ENCODE measurements at places on chromosomes 4 and X.

- no peak for DNase-seq
Observed at GRCh38 chr4:24364852-24365251, 219.5 kb downstream of the DHX15 start.

DNA sequence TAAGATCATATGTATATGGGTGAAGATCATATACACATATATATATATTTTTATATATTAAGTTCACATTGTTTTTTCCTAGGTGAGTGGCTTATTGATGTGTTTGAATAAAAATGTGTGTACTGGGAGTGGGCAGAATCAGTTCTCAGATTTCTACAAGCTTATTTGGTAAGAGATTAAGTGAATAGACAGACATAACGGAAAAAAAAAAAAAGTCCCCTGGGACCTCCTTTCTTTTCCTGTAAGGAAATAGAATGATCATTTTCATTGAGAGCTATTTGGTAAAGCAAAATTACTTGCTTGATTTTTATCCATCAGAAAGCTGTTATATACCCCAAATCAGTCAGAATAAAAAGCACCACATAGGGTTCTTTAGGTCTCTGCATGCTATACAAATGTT, 597.7 kb downstream of the PCDH18 start:
- no peak for DNase-seq

- no peak for DNase-seq
Observed at GRCh38 chr4:91147067-91147466, 1019.9 kb downstream of the CCSER1 start.

- DNase-seq: no peak
Observed at GRCh38 chrX:44314259-44314734, 29.2 kb downstream of the EFHC2 start.

GRCh38 chrX:17266136-17266535, 108.9 kb upstream of the NHS start:
- DNase-seq: no peak

DNA sequence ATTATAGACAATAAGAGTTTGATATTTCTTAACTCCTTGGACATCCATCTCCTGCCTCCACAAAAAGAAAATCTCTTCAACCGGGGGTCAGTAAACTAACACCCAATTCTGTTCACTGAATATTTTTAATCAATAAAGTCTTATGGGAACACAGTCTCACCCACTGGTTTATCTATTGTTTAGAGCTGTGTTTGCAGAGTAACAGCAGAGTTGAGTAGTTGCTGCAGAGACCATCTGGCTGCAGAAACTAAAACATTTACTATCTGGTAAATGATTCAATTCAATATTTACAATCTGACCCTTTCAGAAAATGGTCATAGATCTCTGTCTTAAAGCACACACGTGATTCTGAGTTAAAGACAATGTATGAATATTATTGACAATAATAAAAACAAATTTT, 94.0 kb downstream of the TMA16 start:
- DNase-seq: no peak

DNA sequence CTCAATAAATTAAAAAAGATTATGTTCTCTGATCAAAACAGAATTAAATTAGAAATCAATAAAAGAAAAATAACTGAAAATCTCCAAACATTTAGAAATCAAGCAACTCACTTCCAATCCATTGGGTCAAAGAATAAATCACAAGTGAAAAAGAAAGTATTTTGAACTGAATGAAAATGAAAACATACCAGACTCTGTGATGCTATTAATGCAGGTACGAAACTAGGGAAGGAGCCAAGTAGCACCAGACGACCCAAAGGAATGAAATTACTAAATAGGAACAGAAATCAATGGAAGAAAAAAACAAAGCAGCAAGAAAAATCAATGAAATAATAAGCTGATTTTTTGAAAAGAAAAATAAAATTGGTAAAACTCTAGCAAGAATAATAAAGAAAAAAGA, 15.4 kb downstream of the CCDC110 start:
- DNase-seq: no peak

DNA sequence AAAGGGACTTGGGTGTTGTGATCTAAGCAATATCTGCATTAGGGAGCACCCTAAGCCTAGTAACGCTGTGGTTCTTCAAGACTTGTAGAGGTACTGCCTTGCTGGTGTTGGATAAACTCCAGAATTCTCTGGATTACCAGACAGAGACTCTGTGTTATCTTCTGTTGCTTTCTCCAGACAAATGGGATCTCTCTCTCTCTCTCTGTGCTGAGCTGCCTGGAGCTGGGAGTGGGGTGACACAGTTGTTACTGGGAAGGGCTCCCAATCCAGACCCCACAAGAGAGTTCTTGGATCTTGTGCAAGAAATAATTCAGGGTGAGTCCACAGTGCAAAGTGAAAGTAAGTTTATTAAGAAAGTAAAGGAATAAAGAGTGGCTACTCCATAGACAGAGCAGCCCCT, 48.8 kb downstream of the MCUB start:
- DNase-seq: no peak

Data from SW 1271 (cell line).